ENCODE measurements at places on chromosomes 2 and 18. TPM values are rescaled to one million over a fixed set of nuclear protein-coding genes. Genes with fewer than 3 reads are reported as not detected.

AQP12A gene
- not detected for total RNA-seq

SPATA3 gene
- not detected for total RNA-seq

CCDC74A gene
- total RNA-seq, result 14.6 TPM

HOXD13 gene
- total RNA-seq, result 0.24 TPM
